T47D (cell line): ENCODE measurements at places on chromosomes 16 and 17.

- peak; percentile 62 for DNase-seq
Measured at GRCh38 chr16:50671644-50672260, 9.4 kb downstream of the SNX20 start.

- DNase-seq = no peak
Measured at GRCh38 chr17:6571452-6571781, 15.1 kb upstream of the PITPNM3 start.

GRCh38 chr17:8020776-8021564 lies 17.9 kb upstream of the ALOX15B start:
- DNase-seq = no peak

DNA sequence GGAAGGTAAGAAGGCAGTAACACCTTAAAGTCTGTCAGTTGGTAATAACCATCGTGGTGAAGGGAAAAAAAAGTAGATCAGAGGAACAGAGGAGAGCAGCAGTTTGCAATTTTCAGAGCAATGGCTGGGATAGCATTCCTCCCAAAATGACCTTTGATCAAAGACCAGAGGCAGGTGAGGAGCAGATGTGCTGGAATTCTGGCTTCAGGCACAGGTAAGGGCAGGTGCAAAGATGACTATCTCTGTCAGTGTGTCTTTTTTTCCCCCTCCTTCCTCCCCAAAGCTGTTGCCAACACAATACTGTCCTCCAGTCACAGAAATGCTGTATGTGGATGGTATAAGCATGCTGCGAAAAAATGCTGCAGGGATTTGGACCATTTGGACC lies 166.7 kb downstream of the XYLT1 start:
- no peak for DNase-seq
